ENCODE measurements at places on chromosomes 7 and 10. TPM values are rescaled to one million over a fixed set of nuclear protein-coding genes. Genes with fewer than 3 reads are reported as not detected.
A peak's percentile ranks its signal among the peaks of the same experiment; 100 is the strongest.

DNA sequence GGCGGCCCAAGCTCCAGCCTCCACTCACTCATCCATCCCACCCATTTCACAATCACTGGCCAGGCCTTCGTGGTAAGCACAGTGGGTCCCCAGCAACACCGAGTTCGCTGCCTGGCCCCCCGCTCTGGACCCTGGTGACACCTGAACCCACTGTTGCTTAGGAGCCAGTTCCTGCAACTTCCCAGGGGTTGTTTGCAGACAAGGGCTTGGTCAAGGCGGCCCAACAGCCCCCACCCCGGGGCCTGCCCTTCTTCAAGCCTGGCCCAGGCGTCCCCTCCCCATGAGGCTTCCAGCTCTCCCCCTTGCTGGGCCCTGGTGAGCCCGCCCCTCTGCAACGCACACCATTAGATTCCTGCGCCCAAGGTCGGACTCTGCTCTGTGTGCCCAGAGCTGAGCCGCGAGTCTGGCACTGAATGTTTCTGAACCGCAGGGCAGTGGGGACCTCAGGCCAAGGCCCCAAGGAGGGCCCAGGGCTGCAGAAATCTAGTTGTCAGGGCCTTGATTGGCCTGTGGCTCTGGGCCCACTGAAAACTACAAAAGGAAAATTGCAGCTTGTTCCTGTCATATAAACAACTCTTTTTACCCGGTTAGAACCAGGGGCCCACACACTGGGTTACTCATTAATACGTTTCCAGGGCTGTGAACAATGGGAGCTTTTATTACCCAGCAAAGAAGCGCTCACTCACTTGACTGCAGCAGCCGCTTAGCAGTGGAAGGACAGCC is 2.1 kb upstream of the COX19 start:
- DNase-seq = no peak

GRCh38 chr7:153507885-153508284 is 544.3 kb upstream of the DPP6 start:
- DNase-seq = no peak

GRCh38 chr7:5333121-5334045 is 50.6 kb downstream of the SLC29A4 start:
- no peak for DNase-seq

GRCh38 chr10:62341419-62341818 is 32.8 kb upstream of the ZNF365 start:
- DNase-seq = no peak

ACTL6B gene
- not detected for total RNA-seq

- no peak for DNase-seq
Measured at GRCh38 chr7:129713544-129713943, 102.0 kb downstream of the NRF1 start.

DNA sequence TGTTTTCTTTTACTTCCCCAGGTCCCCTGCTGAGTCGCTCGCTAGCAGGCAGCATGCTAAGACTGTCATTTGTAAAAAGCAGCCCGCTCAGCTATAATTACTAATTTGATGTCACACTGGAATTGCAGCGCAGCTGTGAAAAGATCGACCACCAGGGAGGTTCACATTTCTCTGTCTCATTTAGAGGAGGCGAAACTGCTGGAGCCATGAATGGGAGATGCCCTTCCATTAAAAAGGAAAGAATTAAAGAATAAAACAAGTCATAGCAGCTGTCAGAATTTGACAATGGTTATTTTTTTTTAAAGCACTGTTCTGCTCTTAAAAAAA is 153.5 kb downstream of the PIP4K2A start:
- DNase-seq = no peak

PIP4K2A gene
- 67.6 TPM for total RNA-seq

DNA sequence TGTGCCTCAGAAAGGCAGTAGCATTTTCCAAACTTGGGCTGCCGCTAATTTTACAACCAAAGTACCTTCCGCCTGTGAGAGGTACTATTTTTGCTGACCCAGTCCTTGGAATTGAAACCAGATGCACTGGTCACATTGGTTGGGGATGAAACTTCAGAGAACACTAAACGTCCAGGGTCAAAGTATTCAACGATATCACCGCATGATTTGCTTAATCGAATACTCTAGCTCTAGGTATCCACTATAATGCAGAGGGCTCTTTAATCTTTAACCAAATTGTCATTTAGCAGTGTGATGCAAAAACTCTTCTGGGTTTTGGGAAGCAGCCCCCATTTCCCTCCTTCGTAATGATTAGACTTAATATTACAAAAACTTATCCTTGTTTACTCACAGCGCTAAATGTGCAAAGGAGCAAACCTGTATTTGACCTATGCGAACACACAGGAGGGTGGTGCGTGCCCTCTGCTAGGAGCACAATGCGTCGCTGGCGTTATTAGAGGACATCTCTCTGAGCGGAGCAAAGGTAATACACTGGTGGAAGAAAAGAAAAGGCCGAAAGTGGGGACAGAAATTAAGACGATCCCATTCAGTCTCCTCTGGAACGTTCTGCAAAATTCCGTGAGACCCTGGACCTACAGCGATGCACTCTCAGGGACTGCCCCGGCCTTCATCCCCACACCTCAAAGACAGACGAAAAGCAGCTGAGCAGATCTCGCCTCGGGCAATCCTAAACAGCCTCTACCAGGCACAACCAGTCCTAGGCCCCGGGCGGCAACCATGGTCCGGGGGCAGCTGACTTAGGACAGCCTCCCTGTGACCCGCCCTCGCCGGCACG is 916 bp upstream of the EEPD1 start:
- no peak for DNase-seq

TMEM213 gene
- 1.9 TPM for total RNA-seq

CRTAC1 gene
- total RNA-seq = 123 TPM

- DNase-seq = no peak
Measured at GRCh38 chr10:11601670-11602069, 9.8 kb downstream of the USP6NL start.

ASAH2 gene
- not detected for total RNA-seq

DNA sequence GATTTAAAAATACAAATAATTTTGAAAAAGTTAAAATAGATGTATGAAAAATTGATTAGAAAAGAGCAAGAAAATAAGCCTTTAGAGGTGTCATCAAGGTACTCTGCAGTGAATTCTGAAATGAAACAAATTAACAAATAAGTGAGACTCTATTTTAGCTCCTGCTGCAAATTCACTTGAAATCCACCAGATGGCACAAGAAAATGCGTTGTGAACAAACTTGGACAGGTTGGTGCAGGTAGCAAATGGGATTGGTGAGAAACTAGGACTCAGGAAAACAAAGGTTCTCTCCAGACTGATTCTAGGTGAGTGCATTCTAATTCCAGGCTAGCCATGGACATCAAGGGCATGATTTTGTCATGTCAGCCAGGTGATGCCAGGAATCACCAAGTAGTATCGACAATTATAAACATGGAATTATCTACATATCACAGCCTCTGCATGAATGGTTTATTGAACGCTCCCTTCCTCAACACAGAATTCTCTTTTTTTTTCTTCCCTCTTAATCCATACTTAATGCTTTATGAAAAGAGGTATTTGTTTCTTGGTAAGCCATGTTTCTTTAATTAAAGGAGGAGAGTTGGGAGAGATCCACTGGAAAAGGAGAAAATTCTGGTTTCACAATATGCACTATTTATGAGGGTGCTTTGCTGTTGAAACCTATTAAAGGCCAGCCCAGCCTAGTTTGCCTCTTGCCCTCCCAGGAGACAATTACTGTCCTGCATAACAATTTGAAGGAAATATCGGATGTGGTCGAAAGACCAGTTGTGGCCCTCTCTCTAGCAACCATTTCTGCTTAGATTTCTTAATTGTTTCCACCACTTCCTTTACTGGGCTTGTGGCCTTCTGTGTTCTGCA is 118.1 kb downstream of the ZNF365 start:
- DNase-seq = no peak

- no peak for DNase-seq
Measured at GRCh38 chr10:4670737-4671136, 155.3 kb upstream of the AKR1E2 start.

PON3 gene
- total RNA-seq = 25.6 TPM

- no peak for DNase-seq
Measured at GRCh38 chr7:2325162-2325561, 10.9 kb upstream of the SNX8 start.

GRCh38 chr10:132102071-132102716 is 36.4 kb downstream of the JAKMIP3 start:
- DNase-seq = peak; percentile 34

- DNase-seq = no peak
Measured at GRCh38 chr10:45325116-45325515, 9.7 kb upstream of the OR13A1 start.

CTNNA3 gene
- total RNA-seq = not detected

DNA sequence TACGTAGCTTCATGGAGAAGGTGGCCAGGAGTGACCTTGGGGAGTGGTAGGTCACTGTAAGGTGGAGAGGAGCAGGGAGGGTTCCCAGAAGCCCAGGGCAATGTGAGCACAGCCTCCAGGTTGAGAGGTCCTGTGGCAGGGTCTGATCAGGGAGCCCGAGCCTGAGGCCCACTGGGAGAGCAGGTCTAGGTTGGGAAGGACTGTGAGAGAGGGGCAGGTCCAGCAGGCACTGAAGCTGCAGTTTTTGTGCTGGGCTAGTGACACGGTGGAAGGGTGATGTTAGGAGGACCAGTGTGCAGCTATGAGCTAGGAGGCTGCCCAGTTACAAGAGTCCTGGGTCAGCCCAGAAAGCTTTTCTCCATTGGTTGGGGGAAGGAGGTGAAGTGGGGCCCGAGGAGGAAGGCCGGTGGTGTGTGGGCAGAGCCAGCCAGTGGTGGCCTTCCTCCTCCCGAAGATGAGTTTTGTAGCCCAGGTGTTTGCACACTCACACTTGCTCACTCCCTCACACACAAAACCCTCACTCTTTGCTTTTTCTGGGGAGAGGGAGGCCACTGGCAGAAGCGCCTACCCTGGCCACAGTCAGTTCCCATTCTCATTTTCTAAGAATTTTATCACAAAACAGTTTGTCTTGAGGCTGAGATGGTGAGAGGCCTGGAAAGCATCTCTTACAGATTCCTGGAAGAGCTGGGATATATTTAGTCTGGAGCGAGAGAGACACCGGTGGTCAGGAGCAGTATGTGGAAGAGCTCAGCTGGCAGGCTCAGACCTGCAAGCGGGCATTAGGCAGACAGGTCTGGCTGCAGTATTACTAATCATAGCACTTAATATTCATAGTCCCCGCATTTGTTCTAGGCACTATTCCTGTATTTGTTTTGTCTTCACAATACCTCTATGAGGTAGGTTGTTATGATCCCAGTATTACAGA is 57.1 kb downstream of the ZNF467 start:
- no peak for DNase-seq

DNA sequence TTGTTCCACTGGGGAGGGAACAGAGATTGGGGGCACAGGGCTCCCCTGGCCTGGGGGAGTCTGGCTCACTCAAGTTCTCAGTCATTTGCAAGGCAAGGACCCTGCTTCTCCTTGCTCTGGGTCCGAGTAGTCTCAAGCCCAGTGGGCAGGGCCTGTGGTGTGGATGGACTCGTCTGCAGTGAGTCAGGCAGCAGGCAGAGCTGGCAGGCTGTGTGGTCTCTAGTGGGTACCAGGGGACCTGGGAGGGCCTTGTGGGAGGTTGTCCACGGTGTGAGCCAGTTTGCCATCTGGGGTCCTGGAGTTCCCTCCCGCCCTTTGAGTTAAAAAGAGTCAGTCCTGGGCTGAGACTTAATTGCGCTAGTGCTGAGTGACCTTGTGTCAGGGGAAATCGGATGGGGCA is 8.8 kb upstream of the SH2D4B start:
- DNase-seq = no peak

DNA sequence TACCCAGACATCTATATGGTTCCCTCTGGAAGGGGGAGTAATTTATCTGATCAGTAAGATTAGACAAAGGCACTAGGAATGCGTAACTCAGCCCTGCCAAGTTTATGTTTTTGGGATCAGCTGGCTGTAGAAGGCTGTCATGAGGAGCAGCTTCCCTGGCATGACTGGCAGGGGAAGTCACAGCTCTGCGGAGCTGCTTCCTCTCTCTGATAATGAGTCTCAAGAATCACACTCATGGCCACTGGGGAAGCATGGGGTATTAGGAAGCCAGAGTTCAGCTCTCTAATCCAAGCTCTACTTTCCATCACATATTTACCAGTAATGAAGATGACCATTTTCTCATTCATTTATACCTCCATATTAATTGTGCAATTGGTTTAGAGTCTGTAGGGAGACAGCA is 758.9 kb downstream of the GRM8 start:
- no peak for DNase-seq

TFPI2 gene
- 1.9 TPM for total RNA-seq

GRCh38 chr7:157111311-157111710 is 27.4 kb upstream of the UBE3C start:
- DNase-seq = no peak

DNA sequence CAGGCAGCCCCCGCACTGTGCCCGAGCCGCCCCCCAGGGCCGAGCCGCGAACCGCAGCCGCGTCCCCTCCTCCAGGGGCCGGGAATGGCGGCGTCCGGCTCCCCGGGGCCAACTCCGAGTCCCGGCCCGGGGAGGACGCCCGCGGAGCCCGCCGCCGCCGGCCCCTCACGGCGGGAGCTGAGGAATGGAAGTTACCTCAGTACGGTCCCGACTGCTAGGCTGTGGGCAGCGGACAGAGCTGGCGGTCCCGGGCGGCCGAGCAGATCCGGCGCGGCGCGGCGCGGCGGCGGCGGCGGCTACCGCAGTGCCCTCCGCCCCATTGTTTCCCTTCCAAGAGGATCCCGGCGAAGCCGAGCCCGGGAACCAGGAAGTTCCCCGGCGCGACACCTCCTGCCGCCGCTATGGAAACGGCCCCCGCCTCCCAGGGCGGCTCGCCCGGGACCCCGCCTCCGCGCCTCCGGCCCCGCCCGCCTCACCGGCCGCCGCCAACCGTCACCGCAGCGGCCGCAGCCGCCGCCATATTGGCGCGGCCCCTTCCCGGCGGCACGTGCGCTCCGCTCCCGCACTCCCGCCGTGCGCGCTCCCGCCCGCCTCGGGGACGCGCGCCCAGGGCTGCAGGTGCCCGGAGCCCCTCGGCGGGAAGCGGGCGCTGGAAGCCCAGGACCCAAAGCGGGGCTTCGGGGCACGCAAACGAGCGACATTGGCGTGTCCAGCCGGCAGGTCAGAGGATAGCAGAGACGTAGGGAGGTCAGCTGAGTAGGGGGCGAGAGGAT is at the start of gene USP6NL:
Gene USP6NL, minus strand, starts transcription at position 403 of the 773 bp plus-strand sequence. CDS start 14,016 bp downstream, outside the sequence.
- peak; percentile 93 for DNase-seq

NUP42 gene
- total RNA-seq = 32.7 TPM

GRCh38 chr10:48598243-48598935 is 6.5 kb downstream of the ARHGAP22 start:
- no peak for DNase-seq

CCL24 gene
- 4.1 TPM for total RNA-seq

MOGAT3 gene
- not detected for total RNA-seq

GRCh38 chr7:66415659-66416265 is 210.6 kb downstream of the TPST1 start:
- no peak for DNase-seq

DNA sequence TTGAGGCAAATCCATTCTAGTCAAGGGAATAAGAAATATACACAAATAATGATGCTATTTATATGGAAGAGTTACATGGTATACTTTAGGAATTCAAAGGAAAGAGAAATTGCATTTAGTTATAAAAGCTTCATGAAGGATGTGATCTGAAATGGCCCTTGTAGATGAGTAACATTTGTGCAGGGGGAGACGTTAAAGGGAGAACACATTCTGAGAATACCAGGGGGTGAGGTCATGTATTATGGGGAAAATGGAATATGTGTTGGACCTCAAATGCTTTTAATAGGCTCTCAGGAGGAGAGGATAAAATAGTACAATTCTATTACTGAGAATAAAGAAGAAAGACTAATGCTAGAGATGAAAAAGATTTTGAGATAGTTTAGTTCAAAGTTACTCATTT is 122.5 kb upstream of the NOBOX start:
- no peak for DNase-seq

GRCh38 chr10:100970914-100971811 is 1.9 kb downstream of the SEMA4G start:
- no peak for DNase-seq

All from lower lobe of right lung (tissue), 2 donors.